ENCODE measurements at places on chromosomes 6 and 20.

DNA sequence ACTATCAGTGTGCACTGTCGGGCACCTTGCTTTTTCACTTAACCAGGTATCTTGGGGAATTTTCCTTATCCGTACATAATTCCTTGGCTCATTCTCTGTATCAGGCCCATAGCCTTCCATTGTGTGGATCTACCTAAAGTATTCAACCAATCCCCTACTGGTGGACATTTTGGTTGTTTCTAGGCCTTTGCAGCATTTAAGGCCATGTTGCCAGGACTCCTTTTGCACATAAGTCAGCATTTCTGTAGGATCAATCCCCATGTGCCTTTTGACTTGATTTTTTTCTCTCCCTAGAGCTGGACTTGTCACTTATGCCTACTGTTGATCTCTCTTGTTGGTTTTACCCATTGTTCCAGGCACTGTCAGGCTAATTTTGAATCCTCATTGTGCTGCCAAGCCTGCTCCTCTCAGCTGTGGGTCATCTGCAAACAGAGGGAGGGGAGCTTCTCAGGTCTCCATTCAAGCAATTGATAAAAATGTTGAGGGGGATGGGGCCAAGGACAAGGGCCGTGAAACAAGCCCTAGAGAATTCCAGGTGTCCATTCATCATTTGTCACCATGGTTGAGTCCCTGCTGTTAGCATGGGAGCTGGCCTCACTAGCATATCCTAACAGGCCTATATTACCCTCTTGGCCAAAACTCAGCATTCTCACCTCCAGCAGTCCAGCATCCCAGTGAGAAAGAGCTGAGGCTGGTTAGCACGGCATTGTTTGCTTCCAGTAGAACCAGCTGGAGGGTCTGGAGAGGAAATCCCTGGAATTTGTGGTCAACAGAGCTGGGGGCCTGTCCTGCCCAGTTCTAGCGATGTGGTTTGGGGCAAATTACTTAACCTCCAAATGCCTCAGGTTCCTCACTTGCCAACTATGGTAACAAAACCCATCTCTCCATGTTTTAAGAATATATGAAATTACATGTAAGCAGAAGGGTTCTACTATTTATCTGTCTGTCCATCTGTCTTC lies 178.4 kb downstream of the MRPL14 start:
- no peak for DNase-seq

GRCh38 chr6:158170656-158171081 lies 2.5 kb downstream of the GTF2H5 start:
- no peak for DNase-seq

GRCh38 chr6:53673162-53673727 lies 7.7 kb upstream of the KLHL31 start:
- no peak for DNase-seq

- DNase-seq: no peak
Measured at GRCh38 chr6:24798740-24799540, at the start of gene ARMH2. Gene ARMH2, minus strand, starts transcription at chr6:24798917. Its CDS starts 60 bp downstream, at chr6:24798857.

GRCh38 chr20:62624719-62625453 lies 17.4 kb upstream of the SLCO4A1 start:
- no peak for DNase-seq

DNA sequence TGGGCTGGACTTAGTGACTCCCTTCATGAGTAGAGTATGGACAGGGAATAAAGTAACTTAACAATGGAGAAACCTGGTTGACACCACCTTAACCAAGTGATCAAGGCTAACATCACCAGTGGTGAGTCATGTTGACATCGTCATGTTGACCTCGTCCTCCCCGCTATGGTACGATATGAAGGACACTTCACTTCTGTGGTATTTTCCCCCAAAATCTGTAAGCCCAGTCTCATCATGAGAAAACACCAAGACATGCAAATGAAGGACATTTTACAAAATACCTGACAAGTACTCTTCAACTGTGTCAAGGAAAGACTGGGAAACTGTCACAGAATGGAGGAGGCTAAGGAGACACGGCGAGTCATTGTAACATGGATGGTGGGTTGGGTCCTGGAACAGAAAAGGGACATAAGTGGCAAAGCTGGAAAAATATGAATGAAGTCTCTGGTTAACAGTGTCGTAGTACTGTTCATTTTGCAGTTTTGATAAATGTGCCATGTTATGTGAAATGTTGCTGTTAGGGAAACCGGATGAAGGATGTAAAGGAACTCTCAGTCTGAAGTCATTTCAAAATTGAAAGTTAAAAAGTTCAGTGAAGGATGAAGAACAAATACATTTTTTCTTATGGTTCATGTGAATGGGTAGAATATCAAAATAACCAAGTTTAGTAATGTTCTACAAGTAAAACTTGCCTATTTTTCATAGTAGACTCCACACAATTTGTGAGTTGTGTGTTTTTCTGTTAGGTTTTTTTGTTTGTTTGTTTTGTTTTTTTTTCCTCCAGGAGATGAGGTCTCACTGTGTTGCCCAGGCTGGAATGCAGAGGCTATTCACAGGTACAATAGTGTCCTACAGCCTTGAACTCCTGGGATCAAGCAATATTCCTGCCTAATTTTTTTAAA lies 247.5 kb downstream of the TMEM242 start:
- no peak for DNase-seq

- no peak for DNase-seq
Measured at GRCh38 chr6:167569879-167570278, 245.0 kb downstream of the TTLL2 start.

DNA sequence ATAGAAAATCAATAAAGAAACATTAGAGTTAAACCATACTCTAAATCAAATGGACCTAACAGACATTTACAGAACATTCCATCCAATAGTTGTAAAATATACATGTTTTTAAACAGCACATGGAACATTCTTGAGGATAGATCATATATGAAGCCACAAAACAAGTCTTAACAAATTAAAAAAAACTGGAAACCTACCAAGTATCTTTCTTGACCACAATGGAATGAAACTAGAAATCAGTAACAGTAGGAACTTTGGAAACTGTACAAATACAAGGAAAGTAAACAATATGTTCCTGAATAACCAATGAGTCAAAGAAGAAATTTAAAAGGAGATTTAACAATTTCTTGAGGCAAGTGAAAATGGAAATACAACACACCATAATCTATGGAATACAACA lies 91.2 kb upstream of the GLP1R start:
- no peak for DNase-seq

DNA sequence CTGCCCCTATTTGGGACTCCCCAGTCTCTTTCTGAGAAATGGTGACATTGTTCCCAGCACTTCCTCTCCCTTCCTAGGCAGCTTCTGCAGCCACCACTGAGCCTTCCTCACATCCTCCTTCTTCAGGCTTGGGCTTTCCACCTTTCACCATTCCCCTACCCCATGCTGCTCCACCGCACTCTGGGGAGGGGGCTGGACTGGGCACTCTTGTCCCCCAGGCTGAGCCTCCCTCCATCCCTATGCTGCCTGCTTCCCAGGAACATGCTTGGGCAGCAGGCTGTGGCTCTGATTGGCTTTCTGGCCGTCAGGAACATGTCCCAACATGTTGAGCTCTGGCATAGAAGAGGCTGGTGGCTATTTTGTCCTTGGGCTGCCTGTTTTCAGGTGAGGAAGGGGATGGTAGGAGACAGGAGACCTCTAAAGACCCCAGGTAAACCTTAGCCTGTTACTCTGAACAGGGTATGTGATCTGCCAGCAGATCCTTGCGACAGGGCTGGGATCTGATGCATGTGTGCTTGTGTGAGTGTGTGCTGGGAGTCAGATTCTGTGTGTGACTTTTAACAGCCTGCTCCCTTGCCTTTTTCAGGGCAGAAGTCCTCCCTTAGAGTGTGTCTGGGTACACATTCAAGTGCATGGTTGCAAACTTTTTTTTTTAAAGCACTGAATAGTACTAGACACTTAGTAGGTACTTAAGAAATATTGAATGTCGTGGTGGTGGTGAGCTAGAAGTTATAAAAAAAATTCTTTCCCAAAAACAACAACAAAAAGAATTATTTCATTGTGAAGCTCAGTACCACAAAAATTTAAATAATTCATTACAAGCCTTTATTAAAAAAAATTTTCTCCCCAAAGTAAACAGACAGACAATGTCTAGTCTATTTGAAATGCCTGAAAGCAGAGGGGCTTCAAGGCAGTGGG lies 2.1 kb upstream of the CDKN1A start:
- no peak for DNase-seq

- DNase-seq: no peak
Measured at GRCh38 chr6:138431256-138432062, 27.4 kb downstream of the HEBP2 start.

DNA sequence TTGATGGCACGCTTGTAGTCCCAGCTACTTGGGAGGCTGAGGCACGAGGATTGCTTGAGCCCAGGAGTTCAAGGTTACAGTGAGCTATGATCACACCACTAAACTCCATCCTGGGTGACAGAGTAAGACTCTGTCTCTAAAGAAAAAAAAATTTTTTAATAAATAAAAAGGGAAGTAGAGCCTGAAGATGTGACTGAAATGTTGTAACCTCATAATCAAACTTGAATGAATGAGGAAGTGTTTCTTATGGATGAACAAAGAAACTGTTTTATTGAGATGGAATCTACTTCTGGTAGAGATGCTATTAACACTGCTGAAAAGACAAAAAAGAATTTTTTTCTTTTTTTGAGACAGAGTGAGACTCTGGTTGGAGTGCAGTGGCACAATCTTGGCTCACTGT lies 6.7 kb downstream of the MAK start:
- DNase-seq: no peak

DNA sequence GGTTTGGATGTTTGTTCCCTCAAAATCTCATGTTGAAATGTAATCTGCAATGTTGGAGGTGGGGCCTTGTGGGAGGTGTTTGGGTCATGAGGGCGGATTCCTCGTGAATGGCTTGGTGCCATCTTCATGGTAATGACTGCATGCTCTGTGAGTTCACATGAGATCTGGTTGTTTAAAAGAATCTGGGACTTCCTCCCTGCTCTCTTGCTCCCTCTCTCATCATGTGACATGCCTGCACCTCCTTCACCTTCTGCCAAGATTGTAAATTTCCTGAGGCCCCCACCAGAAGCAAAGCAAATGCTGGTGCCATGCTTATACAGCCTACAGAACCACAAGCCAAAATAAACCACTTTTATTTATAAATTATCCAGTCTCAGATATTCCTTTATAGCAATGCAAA lies 250.3 kb upstream of the PLN start:
- no peak for DNase-seq

DNA sequence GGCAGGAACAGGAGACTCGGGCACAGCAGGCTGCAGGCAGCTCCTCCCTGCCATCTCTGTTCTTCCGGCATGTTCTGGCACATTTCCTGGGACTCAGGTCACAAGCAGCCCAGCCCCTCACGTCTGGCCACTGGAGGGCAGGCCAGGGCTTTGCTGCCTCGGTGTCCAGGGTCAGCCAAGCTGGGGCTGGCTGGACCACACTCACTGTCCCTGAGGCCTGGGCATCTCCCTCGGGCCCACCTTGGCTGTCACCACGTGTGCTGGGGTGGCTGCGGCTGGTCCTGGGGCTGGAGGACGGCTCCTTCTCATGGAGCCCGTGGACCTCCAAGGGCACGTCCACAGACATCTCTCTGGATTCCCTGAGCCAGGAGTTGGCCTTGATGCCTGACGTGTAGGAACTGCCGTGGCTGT lies 18.5 kb downstream of the FRMD1 start:
- DNase-seq: no peak

- peak; percentile 65 for DNase-seq
Measured at GRCh38 chr6:111997078-111997852, 56.6 kb upstream of the CCN6 start.

DNA sequence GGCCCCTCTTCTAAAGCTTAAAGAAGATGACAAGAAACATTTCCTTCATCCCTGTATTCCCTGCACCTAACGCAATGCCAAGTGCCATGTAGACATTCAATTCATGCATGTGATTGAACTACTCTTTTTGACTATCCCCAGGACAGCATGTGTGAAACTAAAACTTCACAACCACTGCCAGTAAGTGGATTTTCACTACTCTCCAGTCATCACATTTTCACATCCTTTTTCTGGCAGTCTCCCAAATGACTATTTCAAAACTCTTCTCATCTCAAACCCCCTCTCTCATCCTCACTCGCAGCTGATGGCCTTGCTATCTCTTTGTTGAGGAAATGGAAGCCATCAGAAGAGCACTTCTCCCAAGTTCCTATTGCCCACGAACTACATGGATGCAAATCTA lies 122.6 kb downstream of the OPRM1 start:
- DNase-seq: no peak

DNA sequence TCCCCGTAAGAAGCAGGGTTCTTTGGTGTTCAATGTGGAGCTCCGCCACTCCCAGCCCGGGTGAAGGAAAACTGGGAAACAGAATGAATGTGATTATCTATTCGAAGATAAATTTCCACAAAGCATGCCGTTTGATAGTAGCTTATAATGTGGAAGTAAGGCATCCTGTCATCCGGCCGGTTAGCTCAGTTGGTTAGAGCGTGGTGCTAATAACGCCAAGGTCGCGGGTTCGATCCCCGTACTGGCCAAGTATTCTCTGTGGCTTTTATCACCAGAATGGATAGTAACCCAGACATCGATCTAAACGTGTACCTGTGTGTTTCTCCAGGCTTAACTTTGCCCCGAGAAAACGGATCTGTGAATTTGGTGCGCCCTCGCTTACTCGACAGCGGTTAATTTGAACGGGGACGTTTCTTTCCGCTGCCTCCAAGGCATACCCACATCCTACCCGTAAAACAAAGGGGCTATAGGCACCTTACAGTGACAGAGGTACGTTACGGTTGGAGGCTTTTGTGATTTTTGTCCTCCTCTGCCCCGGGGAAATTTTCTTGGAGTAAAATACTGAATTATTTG lies 215.2 kb upstream of the ZNF184 start:
- peak; percentile 82 for DNase-seq

GRCh38 chr6:121647905-121648304 lies 212.5 kb downstream of the GJA1 start:
- DNase-seq: no peak

DNA sequence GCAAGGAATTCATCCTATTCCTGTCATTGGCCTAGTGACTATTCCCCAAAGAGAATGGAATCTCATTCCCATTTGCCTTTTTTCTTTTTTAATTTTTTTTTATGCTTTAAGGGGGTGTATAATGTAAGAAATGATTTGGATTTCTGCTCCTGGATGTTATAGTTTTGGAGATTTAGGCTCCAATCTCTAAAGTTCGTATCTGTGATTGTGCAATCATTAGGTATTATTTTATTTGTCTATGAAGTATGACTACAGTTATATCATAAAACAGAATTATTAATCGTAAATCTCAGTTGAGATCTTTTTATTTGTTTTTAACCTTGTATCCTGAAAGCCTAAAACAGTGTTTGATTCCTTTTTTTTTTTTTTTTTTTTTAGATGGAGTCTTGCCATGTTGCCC lies 41.7 kb upstream of the EEF1A1 start:
- DNase-seq: no peak

- no peak for DNase-seq
Measured at GRCh38 chr6:128519132-128519930, 1.1 kb downstream of the PTPRK start.

- no peak for DNase-seq
Measured at GRCh38 chr6:36224918-36225461, 28.4 kb downstream of the BRPF3 start.

Measured in T-cell (primary cell).